ENCODE measurements at places on chromosomes 11 and 22.

GRCh38 chr11:95257456-95257971 lies 26.5 kb upstream of the SESN3 start:
- DNase-seq = no peak

DNA sequence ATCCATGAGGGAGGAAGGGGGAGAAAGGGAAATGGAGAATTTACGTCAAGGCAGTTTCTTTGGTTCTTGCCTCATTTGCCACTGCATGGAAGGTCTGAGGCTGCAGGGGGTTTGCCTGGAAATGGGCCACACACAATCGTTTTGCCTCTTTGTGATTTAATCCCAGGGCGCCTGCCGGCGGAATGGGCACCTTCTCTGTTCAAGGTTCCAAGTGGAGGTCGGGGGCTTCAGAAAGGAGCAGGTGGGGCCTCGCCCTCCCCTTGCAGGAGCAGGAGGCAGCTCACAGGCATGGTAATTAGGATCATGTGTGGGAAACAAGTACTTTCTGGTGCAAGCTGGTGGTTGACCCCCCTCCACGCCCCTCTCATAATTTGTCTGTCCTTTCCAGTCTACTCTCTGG lies 29.9 kb downstream of the MPPED1 start:
- DNase-seq = no peak

DNA sequence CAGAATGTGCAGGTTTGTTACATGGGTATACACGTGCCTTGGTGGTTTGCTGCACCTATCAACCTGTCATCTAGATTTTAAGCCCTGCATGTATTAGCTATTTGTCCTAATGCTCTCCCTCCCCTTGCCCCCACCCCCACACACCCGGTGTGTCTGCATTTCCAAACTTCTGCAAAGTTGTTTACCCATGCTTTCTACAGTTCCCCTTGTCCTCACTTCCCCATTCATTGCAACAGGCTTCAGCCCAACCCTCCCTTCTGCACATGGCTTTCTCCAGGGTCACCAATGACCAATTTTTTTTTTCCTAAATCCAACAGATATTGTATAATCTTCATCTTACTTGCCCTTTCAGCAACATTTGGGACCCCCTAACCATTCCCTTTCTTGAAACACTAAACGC lies 32.0 kb upstream of the NUP50 start:
- no peak for DNase-seq

DNA sequence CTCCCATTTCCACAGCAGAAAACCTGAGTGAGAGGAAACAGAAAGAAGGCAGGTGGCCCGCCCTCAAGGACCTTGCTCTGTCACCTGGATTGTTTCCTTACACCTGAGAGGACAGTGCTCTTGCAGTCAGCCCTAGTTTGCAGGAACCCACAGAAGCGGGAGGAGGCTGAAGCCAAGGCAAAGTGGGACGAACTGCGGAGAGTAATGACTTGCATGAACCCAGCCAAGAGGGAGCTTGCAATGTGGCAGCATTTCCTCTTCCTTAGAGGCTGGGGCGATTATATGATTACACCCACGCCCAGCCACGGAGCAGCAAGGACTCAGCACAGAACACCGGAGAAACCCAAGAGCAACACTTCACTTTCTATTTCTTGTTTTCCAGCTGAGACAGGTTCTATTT lies 102.6 kb downstream of the SPON1 start:
- DNase-seq = no peak

- peak; percentile 35 for DNase-seq
Observed at GRCh38 chr11:57547854-57548377, 10.5 kb downstream of the SMTNL1 start.

GRCh38 chr22:17999851-18000250 lies 24.5 kb downstream of the MICAL3 start:
- no peak for DNase-seq

DNA sequence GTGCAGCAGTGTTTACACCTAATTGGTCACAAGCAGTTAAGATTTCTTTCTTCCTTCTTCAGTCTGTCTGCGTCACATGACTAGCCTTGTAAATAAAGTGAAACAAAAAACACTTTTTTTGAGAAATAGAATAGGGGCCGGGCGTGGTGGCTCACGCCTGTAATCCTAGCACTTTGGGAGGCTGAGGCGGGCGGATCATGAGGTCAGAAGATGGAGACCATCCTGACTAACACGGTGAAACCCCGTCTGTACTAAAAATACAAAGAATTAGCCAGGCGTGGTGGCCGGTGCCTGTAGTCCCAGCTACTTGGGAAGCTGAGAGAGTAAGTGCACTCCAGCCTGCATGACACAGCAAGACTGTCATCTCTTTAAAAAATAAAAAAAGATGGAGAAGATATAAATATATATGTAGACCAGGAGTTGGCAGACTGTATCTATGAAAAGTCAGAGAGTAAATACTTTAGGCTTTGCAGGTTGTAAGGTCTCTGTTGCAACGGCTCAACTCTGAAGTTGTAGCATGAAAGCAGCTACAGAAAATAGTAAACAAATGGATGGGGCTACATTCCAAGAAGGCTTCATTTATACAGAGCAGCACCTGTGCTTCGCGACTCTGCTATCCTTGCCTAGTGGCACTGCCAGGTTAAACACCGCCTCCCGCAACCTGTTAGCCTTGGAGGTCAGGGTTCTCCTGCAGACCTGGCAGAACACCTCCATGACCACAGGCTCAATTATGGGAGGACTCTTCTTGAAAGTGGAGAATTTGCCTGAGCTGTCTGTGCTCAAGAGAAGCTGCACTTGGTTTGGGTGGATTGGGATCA lies 55.9 kb downstream of the PPP6R2 start:
- no peak for DNase-seq

GRCh38 chr22:29811377-29811776 lies 26.7 kb downstream of the ASCC2 start:
- DNase-seq = no peak

DNA sequence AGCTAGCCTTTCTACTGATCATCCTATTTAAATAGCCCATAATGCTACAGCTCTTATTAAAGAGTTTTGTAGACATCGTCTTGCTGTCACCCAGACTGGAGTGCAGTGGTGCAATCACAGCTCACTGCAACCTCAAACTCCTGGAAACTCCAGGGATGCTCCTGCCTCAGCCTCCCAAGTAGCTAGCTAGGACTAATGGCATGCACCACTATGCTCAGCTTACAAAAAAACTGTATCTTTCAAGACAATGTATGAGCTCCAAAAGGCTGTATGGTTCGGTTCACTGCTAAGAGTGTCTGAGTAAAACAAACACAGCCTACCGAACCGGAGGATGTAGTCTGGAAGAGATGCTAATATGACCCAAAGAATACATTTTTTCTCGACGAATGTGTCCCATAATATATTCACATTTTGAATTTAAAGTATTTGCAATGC lies 2.6 kb downstream of the TAF1D start:
- peak; percentile 42 for DNase-seq

- no peak for DNase-seq
Observed at GRCh38 chr11:134676516-134677287, 264.7 kb upstream of the B3GAT1 start.

DNA sequence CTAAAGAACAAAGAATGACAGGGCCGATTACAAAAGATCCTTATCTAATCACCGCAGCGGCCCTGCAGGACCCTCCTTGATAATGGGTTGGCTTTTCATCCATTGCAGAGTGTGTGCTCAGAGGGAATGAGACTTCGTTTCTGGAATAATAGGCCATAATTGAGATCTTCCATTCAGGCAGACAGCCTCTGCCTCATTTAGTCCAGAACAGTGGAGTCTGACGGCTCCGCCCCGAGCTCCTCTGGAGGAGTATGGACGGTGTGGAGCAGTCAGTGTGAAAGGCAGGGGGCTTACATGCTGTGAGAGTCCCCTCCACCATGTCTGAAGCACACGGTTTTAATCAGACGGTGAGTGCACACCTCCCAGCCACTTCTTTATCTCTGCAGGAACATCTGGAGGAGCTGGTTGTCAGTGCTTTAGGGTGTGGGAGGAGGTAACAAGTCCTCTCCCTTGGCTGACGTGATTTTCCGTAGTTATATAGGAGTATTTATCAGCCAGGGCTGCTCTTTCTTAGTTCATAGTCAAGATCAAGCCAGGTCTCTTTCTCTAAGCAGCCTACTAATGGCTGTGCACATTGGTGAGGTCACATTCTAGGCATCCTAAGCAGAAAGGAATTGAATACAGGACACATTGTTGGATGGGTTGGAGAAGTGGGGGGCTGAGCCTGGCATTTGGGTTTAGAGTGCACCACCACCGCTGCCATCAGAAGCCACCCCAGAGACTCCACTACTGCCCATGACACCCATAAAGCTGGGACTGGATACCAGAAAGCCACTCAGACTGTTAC lies 1477.9 kb downstream of the TBC1D22A start:
- no peak for DNase-seq

- no peak for DNase-seq
Observed at GRCh38 chr11:74707602-74708510, 23.4 kb downstream of the CHRDL2 start.

- peak; percentile 90 for DNase-seq
Observed at GRCh38 chr22:21735200-21736083, at the start of gene YPEL1. YPEL1 (minus strand) TSS chr22:21735794; CDS start chr22:21710744, 25,050 bp downstream.

GRCh38 chr11:11163669-11164333 lies 189.2 kb downstream of the CSNK2A3 start:
- no peak for DNase-seq

DNA sequence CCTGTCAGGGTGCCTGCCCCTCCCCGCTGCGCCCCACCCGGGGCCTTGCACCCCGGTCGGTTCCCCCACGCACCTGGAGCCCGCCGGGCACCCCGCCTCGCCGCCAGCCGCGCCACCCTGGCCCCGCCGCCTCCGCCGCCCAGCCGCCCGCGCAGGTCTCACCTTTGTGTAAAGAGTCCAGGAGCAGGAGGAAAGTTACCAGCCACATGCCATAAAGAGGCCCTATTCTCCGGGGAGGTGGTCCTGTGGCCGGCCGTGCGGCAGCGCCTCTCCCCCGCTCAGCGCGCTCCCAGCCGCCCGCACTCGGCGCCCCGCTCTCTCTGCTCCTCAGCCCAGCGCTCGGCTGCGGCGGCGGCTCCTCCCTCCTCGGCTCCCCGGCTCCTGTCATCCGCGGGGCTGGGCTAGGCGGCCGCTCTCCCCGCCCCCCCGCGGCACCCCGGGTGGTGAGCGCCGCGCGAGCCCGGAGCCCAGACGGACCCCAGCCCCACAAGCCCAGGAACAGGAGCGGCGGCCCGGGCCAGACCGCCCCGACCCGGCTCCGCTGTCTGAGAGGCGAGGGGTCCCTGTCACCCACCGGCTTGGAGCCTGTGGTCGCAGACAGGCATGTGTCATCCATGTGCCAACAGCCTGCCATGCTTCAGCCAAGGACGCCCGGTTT lies at the start of gene DSCAML1:
Gene DSCAML1 (minus strand): TSS at position 345 of the 658 bp plus-strand sequence. CDS start 137 bp downstream, at position 208.
- DNase-seq = no peak

GRCh38 chr11:133305208-133305956 lies 226.9 kb downstream of the OPCML start:
- DNase-seq = no peak

DNA sequence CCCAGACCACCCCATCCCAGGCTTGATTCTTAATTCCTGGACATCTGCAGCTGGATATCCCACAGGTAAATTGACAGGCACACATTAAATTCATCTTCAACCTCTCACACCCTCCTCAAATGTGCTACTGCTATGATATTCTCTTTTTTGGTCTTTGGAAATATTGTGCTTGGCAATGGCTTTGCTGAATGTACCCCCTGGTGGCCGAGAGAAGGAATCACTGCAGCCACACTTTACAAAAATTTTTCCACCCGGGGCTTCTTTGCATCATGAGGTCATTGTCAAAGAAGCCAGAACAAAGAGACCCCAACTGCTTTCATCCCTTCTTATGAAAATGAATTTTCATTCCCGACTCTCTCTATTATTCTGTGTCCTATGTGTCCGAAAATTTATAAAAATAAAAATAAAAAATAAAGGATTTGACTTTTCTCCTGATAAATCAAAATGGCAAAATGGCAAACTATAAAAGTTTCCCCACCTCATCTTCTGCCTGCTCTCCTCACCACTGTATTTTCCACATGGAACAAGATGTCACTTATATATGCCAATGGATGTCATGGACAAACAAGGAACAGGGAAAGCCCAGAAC lies 15.0 kb upstream of the CYB5R2 start:
- peak; percentile 56 for DNase-seq

DNA sequence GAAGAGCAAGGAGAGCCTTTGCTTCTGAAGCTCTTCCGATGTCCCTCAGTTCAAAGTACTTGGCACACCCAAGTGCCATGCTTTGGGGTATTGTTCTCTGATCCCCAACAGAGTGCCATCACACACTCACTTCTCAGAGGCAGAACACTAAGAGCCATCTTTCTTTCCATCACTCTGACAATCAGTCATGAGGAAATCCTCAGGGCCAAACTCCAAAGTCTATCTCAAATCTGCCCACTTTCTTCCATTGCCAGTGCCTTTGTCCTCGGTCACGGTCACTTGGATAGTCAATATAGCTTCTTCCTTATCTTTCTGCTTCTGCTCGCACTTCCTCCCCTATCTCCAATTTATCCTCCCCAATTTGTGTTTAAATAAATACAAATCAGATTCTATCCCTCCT lies 90.9 kb downstream of the ENTHD1 start:
- DNase-seq = no peak

DNA sequence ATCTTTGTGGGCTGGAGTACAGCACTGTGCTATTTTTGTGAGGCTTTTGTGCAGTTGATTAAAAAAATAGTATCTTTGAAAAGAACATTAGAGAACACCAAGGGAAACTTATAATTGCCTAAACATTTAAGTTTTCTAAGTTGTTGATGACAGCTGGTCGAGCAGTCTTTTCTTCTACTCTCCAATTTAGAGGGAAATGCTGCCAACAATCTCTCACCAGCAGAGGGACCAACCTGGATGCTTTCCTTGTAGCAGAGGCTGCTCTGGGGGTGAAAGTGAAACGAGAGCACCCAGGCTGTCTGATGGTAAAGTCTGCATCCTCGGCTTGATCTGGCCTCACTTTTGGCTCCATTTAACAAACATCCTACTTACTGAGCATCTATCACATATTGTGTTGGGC lies 1286.5 kb upstream of the TENM4 start:
- no peak for DNase-seq

DNA sequence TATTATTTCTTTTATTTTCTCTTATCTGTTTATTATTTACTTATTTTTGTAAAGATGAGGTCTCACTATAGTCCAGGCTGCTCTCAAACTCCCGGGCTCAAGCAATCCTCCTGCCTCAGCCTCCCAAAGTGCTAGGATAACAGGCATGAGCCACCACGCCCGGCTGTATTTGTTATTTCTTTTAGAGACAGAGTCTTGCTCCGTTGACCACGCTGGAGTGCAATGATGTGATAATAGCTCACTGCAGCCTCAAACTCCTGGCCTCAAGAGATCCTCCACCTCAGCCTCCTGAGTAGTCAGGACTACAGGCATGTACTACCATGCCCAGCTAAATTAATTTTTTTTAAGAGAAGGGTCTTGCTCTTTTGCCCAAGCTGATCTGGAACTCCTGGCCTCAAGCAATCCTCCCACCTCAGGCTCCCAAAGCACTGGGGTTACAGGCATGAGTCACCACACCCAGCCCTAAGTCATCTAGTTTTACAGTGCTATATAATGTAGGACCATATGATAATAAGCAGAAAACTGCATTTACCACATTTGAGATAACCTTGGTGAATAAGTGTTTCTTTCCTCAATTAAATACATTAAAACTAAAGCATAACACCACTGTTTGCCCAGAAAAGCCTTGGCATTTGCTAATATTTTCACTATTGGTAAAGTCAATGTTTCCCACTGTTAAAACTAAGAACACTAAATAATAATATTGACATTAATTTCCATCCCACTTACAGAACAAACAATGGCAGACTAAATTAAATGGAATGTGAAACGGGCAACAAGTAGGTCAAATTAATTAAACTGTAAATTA lies 127.5 kb downstream of the SIK3 start:
- peak; percentile 45 for DNase-seq

All from ELR (cell line).